ENCODE measurements at places on chromosomes 4 and X.
A peak's percentile ranks its signal among the peaks of the same experiment; 100 is the strongest.

DNA sequence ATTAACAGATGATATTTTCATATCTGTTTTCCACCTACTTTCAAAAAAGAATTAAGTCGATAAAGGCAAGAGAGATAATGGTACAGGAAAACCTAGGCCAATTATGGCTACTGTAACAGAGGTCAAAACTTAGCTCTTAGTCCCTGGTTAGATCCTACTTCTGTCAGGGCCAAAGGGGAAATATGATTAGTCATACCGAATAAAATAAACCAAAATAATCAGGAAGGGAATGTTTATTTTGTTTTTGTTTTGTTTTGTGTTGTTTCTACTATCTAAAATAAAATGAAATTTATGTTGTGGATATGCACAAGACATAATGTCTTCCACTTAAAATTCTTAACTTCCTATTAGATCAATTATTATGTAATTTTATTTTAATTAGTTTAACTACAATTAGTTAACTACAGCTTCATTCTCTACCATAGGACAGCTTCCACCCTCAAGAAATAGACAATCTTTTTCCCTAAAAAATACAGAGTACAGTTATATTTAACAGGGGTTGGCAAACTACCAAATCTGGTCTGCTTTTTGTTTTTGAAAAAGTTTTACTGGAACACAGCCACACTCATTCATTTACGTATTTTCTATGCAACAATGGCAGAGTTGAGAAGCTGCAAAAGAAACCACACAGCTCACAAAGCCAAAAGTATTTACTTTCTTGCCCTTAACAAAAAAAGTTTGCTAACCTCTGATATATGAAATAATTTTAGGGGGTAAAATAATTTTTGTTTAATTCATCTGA lies 25.4 kb downstream of the TMEM47 start:
- DNase-seq: no peak

DNA sequence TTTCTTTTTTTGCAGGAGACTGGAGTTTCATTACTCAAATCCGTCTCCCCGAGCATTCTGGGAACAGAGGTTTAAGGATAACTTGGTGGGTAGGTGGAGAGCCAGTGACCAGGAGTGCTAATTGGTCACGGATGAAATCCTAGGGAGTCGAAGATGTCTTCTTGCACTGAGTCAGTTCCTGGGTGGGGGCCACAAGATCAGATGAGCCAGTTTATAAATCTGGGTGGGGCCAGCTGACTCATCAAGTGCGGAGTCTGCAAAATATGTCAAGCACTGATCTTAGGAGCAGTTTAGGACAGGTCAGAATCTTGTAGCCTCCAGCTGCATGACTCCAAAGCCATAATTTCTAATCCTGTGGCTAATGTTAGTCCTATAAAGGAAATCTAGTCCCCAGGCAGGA lies 741.3 kb downstream of the PCDH7 start:
- no peak for DNase-seq

DNA sequence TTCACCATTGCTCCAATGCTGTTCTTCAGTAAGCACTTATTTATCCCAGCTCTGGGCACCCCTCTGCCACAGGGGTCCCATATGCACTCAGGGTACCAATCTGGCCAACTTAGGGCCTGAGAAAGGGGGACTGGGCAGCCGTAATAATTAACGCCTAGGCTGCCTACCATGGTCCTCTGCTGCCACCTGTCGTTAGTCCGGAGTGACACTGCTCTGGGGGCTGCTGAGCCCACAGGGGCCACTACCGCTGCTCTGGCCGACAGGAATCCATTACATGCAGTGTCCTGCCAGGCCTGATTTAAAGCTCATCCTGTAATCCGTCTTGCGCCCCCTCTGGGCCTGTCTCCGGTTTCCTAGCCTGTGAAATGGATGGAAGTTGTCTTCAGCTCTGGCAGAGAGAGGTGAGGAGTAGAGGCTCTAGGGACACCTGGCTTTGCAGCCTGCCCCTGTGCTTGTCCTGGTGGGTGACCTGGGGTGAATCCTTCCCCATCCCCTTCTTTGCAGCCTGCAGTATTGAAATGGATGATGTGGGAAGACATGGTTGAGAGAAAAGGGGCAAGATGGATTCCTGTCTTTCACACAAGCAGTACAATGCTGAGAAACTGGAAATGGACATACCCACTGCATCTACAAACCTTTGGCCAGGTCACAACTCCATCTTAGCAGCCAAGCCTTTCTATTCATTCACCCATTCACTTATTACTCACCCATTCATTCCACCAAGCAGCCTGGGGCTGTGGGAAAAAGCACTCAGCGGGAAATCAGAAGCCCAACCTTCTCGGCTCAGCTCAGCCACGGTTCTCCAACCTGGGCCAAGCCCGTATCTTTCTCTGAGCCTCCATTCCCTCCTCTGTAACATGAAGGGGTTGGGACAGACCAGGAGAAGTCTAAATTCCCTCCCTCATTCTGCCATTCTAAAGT lies 116.3 kb upstream of the NALF2 start:
- peak; percentile 2 for DNase-seq

- no peak for DNase-seq
Observed at GRCh38 chr4:185227713-185228278, 18.4 kb downstream of the SNX25 start.

DNA sequence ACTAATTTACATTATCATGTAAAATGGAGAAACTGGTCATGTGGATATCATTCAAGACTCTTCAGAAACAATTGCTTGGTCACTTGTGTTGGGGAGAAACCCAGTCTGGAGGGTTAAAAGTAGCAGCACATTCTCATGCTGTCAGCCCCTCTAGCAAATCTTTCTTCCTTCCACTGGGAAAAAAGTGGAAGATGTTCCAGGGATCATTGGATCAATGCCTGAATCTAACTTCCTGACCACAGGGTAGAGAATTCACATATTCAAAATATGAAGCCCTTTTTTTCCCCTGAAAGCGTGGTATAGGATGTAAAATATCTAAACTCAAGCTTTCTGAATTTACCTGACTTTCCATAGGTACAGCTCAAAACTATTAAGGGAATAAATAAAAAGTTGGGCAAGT lies 98.0 kb downstream of the CXCL13 start:
- no peak for DNase-seq

DNA sequence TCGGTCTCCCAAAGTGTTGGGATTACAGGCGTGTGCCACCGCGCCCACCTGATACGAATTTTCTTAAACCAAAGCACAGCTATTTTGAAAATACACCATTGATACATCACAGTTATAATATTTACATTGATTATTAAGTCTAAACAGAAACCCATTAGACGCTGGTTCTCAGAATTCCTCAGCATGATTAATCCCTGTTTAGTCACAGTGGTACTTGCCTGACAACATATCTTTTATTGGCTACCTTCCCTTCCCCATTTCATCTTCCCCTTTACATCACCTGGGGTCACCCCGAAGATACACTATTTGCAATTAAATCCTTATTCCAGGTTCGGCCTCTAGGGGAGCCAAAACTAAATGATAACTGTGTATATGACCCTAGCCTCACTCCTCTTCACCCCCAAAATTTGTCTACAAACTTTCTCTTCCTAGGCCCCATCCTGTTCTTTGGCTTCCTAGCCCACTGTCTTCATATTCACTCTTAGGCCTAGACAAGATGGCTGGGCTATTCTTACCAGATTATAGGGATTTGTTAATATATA lies 36.8 kb upstream of the IL1RAPL1 start:
- no peak for DNase-seq

- no peak for DNase-seq
Observed at GRCh38 chrX:627510-627981, 3.0 kb upstream of the SHOX start.

- DNase-seq: no peak
Observed at GRCh38 chrX:38108364-38108763, 102.0 kb downstream of the SYTL5 start.

GRCh38 chrX:29627833-29628232 lies 587.5 kb upstream of the MAGEB2 start:
- no peak for DNase-seq

DNA sequence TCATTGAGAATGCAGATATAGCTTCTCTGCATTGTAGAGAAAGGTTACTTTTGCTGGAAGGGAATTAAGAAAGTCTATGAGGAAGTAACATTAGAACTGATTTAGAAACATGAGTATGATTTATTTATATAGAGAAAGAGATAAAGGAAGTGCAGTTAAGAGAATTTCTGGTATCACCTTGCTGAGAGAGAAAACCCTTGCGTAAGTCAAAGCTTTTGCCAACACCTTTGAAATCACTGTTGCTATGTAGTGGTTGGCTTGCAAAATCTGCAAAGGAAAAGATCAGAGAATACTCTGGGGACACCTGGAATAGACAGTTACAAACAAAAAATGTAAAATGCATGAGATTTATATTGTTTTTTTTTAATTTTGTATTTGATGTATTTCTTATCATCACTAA lies 137.3 kb upstream of the RXFP1 start:
- DNase-seq: no peak

- no peak for DNase-seq
Observed at GRCh38 chr4:118284169-118284568, 68.6 kb downstream of the PRSS12 start.

- no peak for DNase-seq
Observed at GRCh38 chrX:68842781-68843581, 14.2 kb downstream of the EFNB1 start.

DNA sequence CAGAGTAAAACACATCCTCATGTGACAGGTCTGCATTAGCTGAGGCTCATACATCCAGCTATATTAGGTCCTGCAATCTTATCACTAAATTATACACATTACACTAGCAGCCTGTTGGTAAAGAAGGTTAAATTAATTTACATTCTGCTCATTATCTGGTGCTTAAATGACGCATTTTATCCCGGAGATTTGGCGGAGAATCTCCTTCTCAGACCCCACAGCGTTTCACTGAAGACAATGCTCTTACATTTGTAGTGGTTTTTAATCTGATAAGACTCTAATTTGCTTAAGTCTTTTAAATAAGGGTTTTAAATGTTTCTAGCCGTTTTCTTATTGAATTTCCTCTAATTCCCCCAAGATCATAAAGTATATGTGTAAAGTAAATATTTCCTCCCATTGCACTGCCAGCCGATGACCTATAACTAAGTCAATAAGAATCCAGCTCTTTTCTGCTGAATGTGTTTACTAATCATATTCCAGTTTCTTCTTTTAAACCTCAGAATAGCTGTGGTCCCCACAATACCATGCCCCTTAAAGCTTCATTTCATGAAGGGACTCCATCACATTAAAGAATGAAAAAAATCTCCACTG lies 2.1 kb upstream of the PITX2 start:
- DNase-seq: no peak

DNA sequence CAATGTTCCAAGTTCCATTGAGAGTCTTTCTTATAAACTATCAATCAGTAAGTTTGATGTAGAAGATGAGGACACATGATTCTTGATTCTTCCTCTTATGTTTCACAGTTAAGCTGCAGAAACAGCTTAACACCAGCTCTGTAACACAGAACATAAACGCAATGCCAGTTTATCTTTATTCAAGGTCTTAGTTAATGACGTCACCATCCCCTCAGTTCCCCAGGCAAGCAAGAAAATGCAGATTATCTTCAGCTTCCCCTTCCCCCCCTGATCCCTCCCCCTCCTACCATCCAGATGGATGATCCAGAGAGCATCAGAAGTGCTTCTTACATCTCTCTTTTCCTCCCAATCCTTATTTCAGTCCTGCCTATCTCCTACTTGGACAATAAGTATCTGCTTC lies 4.4 kb upstream of the SH3RF1 start:
- no peak for DNase-seq

- DNase-seq: no peak
Observed at GRCh38 chr4:169090484-169091215, 80.6 kb upstream of the CBR4 start.

DNA sequence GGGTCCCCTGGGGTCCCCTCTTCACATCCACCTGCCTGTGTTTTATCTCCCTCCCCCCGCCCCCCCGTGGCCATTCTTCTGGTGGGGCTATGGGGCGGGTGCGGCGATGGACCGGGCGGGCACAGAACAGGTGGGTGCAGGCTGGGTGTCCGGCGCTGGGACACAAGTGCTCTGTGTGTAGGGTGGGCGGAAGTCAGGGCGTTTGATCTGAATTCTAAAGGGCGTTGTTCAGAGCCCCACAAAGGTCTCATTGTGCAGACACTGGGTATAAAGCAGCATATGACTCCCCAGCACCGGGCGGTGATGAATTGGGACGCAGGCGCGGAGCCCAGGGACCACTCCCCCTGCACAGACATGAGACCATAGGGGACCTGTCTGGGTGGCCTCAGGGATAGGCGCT lies at the start of gene GJB1:
Gene GJB1, plus strand, starts transcription at position 296 of the 400 bp plus-strand sequence. CDS start 484 bp downstream, outside the sequence.
- no peak for DNase-seq

DNA sequence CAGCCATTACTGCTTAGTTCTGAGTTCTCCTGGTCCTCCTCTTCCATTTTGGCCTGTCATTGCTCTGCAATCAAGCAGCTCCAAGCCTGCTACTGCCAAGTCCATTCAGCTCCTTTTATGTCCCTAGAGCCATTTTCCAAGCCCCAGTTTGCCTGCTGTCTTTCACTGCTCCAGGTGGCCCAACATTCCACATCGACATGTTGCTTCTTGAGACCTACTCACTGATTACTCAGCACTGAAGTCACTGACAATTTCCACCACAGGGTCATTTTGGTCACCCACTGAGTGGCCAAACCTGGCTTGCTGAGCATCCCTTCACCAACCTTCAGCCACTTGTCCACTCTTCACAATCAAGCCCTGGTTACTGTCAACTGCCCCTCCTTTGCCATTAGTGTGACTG lies 27.2 kb downstream of the LRIT3 start:
- DNase-seq: no peak

- no peak for DNase-seq
Observed at GRCh38 chr4:126414741-126415140, 1100.0 kb downstream of the FAT4 start.

GRCh38 chr4:24164054-24164693 lies 274.3 kb upstream of the PPARGC1A start:
- DNase-seq: peak; percentile 8

DNA sequence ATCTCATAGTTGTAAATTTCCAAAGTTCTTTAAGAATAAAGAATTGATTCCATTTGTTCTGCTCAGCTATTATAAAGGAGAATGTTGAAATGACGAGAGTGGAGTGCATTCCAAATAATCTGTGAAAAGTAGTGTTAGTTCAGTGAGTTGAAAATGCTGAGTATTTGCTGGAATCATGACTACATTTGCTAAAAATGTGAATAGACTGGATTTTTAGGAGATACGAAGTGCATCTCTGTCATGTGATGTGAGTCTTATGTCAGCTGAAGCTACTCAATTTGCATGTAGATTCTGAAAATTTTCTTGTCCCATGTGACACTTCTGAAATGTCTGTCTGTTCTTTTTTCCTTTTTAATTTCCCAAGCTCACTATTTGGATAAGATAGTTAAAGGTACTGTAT lies 206.0 kb downstream of the DCTD start:
- no peak for DNase-seq

DNA sequence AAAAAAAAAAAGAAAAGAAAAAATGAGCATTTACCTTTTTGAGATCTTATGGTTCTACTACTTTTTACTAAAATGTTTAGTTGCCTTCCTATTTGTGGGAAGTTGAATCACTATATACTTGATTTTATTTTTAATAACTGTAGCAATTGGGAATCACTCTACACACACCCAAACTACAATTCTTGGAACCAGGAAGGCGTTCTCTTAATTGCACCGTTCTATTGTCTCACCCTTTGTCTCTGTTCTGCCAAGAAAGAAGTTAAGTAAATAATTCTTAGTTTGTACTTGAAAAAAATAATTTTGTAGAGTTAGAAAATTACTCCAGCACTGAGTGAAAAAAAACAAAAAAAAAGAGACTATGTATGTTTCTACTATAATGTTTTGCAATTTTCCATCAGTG lies 62.7 kb downstream of the ATOH1 start:
- DNase-seq: no peak

GRCh38 chrX:93874554-93874953 lies 200.5 kb downstream of the FAM133A start:
- no peak for DNase-seq

All from skeletal muscle cell (primary cell).